Activated CD8-positive, alpha-beta memory T cell treated with anti-CD3 and anti-CD28 coated beads for 4 hours (primary cell): ENCODE measurements at places on chromosomes 7 and 10.

GRCh38 chr7:85688712-85689111 lies 501.9 kb upstream of the SEMA3D start:
- DNase-seq: no peak

- no peak for DNase-seq
Observed at GRCh38 chr10:12252882-12253546, 57.0 kb downstream of the CDC123 start.

DNA sequence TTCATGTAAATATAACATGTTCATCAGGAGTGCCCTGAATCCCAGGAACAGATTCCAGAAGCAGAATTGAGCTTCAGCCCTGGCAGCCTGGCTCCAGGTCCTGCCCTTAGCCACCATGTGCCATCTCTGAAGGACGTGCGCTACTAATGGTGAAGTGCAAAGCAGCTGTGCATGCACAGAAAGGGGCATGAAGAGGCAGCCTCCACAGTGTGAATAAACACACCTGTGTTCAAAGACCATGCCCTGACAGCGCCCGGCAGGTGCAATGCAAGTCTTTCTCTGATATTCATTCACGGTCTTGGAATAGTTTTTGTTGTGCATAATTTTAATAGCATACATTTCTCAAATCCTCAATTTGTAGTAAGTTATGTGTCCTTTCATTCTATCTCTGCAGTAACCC lies 250.4 kb upstream of the TCERG1L start:
- no peak for DNase-seq

- no peak for DNase-seq
Observed at GRCh38 chr10:119316729-119317097, 109.3 kb downstream of the GRK5 start.

DNA sequence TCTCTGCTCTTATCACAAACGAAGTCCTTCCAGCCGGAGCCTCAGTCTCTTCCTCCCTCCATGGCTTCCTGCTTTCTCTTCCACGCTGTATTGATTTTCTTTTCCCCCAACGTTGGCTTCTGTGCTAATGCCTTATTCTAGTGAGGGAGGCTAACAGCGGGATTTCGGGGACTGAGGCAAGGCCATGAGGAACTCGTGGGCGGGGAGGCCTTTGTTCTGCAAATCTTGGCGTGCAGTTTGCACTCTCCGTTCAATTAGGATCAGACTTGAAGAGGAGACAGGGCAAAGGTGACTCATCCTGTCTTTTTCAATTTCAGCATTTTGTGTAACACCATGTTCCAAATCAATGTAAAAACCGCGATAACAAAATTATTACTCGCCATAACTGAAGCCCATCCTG lies 25.3 kb downstream of the EN2 start:
- no peak for DNase-seq

- DNase-seq: no peak
Observed at GRCh38 chr10:44967616-44968015, 8.0 kb downstream of the RASSF4 start.

DNA sequence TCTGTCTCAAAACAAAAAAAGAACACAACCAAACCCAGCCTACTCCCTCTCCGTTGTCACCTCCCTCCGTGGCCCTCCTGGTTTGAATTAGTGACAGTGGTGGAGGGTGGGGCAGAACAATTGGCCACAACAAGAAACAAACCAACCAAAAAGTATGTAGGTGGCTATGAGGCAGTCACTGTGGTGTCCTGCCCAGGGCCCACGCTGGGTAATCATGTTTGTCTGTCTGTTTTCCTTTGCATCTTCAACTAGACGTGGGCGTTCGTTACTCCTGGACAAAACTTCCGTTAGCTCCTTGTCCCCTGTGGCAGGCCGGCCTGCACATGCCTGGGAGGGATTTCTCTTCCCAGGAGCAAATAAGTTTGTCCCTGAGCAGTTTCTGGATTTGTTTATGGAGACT lies 78.4 kb downstream of the XRCC2 start:
- no peak for DNase-seq

GRCh38 chr10:21894648-21895342 lies 108.7 kb downstream of the DNAJC1 start:
- DNase-seq: no peak

- no peak for DNase-seq
Observed at GRCh38 chr7:79302293-79302692, 151.2 kb downstream of the MAGI2 start.

DNA sequence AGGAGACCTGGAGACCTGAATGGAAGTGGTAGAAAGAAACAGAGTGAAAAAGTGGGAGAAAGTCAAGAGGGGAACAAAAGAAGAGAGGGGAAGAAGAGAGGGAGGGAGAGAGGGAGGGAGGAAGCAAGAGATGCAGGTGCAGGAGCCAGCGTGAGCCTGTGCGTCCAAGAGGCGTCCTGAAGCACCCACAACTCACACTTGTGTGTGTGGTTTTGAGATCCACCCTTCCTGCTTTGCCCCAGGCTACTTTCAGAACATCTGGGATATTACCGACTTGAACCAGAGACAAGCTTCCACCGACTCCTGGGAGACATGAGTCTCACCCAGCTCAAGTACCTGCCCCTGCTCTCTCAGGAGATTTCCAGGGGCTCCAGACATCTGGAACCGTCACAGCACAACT lies 9.8 kb downstream of the AFAP1L2 start:
- DNase-seq: no peak

GRCh38 chr10:12941966-12942365 lies 59.5 kb downstream of the CCDC3 start:
- DNase-seq: no peak

DNA sequence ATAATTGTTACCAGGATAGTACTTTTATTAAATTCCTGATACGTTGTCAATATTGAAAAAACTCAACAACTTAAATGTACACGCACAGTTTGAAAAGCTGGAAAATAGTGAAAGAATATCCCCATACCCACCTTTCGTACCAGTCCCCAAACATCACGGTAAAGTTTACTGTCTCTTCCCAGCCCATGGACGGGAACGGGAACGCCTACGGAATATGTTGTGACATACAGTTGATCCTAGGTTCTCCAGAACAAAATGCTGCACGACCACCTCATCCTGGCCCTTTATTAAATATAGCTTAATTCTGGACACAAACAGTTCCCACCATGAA lies 527 bp upstream of the BCAP29 start:
- no peak for DNase-seq

GRCh38 chr10:1488970-1489548 lies 248.3 kb downstream of the ADARB2 start:
- DNase-seq: no peak

GRCh38 chr10:19499291-19499770 lies 316.9 kb upstream of the PLXDC2 start:
- no peak for DNase-seq

GRCh38 chr7:8197994-8198698 lies 63.8 kb downstream of the ICA1 start:
- DNase-seq: no peak
